ENCODE measurements at places on chromosomes 6 and 20.

DNA sequence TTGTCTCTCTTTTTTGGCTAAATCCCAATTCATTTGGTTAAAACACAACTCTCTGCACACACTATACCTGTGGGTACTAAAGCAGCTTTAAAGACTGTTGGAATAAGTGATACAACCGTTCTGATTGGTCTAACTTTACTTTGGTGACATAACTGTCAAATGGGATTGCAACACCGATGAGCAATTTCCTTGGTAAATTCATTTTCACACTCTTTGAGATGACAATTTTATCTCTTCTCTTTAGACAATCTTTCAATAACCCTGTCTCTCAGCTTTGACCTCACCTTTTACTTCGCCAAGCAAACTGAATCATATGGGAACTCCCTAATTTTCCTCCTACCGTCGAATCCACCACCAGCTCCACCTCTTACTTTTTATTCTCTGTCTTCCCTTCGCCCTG lies 60.8 kb downstream of the ECT2L start:
- DNase-seq = no peak

- no peak for DNase-seq
Measured at GRCh38 chr6:93962566-93962965, 543.2 kb upstream of the EPHA7 start.

DNA sequence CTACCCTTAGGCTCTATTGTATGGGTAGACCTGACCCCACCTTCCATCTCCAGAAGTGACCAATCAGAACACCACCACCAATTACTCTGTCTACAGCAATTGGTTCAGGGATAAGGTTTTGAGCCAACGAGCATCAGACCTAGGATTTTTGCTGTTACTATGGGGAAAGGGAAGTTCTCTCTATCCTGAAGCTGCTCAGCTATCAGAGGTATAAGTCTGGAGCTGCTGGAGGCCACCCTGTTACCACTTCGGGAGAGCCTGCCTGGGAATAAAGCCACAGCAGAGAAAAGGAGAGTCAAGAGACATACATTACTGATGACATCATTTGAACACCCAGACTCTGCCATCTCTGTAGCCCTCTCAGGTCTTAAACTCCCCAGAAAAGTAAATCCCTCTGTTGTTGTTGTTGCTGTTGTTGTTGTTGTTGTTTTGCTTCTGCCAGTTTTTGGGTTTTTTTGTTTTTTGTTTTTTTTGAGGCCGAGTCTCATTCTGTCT lies 94.5 kb downstream of the PREX1 start:
- DNase-seq = no peak

DNA sequence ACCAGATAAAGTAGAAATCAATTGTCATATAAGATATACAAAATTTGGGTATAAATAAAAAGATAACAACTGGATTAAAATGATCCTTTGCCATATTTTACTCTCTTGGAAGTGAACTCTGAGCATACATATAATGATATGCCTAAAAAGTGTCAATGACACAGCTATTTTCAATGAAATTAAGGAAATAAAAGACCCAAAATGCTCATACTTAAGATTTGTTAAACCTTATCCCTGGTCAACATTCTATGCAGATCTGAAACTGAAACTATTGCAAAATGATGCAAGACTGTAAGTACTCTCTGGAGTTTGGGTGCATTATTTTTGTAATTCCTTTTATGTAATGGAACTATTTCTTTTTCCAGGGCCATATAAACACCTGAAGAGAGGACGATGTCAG lies 119.0 kb upstream of the SGK1 start:
- no peak for DNase-seq

GRCh38 chr6:80535914-80536565 lies 429.6 kb downstream of the BCKDHB start:
- DNase-seq = no peak
